ENCODE measurements at places on chromosomes 13 and 19.

- DNase-seq = no peak
These were observed 10.7 kb upstream of the SULT2A1 start for GRCh38 chr19:47896773-47897172.

DNA sequence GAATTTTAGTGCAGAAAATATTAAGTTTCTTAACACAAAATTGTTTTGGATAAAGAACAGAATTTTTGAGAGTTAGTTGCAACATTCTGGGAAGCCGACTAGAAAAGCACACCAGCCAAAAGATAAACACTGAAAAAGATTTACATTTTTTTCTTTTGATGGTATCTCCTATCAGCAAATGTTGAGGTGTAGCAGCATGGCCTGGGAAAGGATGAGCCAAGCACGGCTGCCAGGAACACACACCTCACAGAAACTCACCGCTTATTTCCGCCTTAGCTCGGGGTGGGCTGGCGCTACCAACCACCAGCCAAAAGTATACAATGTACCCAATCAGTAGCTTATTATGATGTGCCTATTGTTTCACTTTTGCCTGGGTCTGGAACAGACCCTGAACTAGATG is 134.7 kb downstream of the MIPEP start:
- peak; percentile 22 for DNase-seq

GRCh38 chr13:36355632-36356031 is 9.4 kb upstream of the SPART start:
- DNase-seq = no peak

- no peak for DNase-seq
These were observed 2.5 kb downstream of the NPAS1 start for GRCh38 chr19:47022140-47022536.

- no peak for DNase-seq
These were observed 100.4 kb downstream of the DCLK1 start for GRCh38 chr13:36030670-36031331.

GRCh38 chr13:95030821-95031343 is 270.4 kb downstream of the ABCC4 start:
- no peak for DNase-seq

GRCh38 chr13:79141082-79141481 is 265.0 kb downstream of the RBM26 start:
- no peak for DNase-seq

DNA sequence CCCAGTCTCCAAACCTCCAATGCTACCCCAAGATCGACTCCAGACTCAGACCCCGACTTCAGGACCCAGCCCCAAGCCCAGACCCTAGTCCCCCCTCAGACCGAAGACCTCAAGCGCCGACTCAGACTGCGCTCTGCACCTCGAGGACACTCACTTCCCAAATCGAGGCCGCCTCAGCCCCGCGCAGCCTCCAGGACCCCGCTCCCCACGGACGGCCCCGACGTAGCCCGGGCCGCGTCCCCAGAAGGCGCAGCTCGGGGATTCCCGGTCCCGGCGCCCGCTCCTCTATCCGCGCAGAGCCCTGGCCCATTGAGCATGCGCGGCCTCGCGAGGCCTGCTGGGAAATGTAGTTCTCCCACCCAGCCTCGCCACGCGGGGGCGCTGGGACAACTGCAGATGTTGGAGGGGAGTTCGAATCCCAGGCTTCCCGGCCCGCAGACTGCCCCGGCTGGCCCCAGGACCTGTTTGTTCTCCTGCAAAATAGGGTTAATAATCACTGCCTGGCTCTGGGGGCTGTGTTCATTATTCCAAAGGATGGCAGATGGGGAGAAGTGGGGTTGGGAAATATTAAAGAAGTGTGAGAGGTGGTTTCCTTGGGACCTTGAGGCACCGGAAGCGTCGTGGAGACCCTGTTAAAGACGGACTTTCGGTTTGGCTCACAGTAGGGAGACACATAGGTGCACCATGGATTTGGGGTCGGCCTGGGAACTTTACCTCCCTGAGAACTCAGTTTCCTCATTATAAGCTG is at the start of gene APBA3:
Gene APBA3 (minus strand): TSS at position 311 of the 748 bp plus-strand sequence. CDS start 1,428 bp downstream, outside the sequence.
- DNase-seq = peak; percentile 96
